ENCODE measurements at places on chromosomes 2 and 18.
A peak's percentile ranks its signal among the peaks of the same experiment; 100 is the strongest.

- DNase-seq, result peak; percentile 71
Measured at GRCh38 chr2:223997938-223998337, 40.7 kb downstream of the MRPL44 start.

DNA sequence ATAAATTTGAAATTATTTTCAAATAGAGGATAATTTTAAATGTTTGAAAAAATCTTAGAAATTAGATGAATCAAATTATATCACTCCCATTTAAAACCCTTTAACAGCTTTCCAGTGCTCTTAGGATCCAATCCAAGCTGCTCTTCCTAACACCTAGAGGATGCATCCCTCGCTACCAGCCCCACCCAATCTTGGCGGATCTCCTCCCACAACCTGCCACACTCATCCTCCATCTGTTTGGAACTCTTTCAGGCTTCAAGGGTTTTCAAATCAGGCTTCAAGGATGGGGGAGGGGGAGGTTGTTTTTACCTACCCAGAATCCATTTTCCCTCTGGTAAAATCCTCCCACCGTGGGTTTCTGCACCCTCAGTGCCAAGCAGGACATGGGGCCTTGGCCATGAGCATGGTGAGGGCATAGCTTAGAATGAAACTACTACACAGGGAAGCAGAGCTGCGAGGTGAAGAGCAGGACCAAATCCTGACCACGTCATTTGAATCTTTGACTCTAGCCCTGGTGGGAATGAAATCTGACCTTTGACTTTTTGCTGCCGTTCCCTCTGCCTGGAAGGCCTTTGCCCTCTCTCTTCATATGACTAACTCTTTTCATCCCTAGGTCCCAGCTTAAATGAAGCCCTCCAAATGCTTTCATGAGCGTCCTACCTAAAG lies 113.0 kb upstream of the MAPRE2 start:
- peak; percentile 21 for DNase-seq

DNA sequence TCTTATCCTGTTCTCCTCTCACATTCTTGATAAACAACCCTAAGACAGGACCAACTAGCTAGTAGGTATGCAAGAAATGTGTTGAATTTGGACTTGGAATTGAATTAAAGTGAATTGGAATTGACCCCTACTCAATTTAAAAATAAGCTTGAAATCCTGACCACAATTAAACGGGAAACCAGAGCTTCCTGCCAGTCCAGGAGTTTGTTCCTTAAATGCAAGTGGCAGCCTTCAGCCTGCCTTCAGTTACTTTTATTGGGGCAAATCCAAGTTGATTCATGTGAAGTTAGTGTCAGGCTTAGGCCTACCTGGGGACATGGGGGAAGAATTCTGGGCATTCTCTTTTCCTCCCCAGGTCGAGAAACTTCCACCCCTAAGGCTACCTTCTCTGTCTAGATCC lies 457.6 kb downstream of the BCL11A start:
- DNase-seq, result no peak

- no peak for DNase-seq
Measured at GRCh38 chr18:25592804-25593360, 240.9 kb upstream of the ZNF521 start.

GRCh38 chr2:80012061-80012460 lies 292.5 kb downstream of the LRRTM1 start:
- DNase-seq, result no peak

Data from renal cortical epithelial cell (primary cell).